ENCODE measurements at places on chromosomes 16 and 17.

DNA sequence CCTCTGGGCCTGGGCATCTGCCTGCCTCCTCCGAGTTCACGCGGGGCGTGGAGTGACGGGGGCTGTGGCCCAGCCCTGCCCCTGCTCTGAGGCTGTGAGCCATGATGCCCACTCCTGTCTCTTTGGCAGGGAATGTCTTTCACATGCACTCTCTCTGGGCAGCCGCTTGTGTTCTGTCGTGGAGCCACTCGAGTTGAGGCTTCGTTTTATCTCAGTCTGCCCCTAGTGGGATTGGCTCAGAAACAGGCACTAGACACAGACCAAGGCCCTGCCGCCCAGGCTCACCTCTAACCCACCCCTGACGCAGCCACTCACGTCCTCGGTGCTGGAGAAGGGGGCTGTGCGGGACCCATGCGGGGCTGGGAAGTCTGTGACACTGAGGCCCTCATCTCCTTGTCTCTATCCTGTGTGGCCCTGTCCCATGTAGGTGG lies 67.5 kb upstream of the KCTD5 start:
- no peak for DNase-seq

- no peak for DNase-seq
Measured at GRCh38 chr16:31356566-31357323, 1.8 kb downstream of the ITGAX start.

DNA sequence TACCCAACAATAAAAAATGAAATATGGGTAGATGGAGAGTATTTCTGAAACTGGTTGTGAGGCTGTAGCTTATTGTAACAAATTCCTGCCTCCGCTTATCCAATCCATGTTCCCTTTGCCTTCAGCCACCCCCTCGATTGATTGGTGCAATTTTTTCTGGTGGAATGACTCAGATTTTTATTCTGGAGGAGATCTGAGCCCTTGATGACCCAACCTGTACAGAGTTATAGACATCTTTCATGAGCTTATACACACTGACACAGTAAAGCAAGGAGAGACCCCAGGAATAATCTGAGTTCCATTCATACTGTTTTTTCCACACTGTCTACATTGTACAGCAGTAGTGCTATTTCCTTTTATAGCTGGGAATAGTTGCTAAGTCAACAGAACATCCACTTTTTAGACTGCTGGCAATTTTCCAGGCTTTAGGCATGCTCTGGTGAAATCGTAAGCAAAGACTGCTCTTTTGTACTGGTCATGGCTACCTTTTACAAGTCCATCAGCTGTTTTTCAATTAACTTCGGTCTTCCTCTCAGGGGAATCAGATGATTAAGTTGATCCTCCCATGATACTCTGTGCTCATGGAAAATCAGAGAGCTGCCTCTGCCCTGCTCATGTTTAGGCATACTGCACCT lies 30.1 kb downstream of the CCL4 start:
- DNase-seq, result peak; percentile 38

- DNase-seq, result peak; percentile 29
Measured at GRCh38 chr17:82031303-82031884, at the start of gene RAC3. RAC3 (plus strand) TSS chr17:82031678; CDS start chr17:82031762, 84 bp downstream.

DNA sequence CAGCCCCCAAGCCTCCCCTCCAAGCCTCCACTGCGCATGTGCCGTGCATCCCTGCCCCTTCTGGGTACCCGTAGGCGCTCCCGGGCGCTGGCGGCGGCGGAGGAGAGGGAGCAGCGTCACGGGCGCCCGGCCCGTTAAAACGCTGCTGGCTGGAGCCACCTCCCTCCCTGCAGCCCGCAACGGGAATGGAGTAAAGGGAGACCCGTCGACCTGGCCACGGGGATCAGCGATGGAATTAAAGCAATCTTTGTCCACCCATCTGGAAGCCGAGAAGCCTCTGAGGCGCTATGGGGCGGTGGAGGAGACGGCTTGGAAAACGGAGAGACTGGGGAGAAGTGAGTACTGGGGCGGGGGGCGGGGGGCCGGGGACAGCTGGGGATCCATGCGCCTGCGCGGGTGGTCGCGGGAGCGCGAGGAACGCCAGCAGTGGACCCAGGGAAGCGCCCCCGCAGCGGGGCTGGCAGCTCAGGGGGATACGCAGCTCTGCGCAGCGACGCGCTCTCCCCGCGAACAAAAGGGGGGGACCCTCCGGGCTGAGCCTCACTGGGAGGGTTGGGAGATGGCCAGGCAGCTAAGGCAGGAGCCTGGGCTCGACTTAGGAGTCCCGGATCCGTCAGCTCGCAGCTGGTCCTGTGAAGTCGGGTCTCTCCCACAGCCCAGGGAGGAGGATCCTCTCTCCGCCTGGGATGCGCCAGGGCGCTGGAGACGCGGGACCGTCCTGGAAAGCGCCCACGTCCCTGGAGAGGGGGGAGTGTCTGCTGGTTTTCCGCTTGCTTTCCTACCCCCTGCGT lies at the start of gene BMERB1:
TSS of gene BMERB1 (plus strand) at position 164 of the 791 bp plus-strand sequence. CDS start at position 230, 66 bp downstream.
- peak; percentile 77 for DNase-seq

DNA sequence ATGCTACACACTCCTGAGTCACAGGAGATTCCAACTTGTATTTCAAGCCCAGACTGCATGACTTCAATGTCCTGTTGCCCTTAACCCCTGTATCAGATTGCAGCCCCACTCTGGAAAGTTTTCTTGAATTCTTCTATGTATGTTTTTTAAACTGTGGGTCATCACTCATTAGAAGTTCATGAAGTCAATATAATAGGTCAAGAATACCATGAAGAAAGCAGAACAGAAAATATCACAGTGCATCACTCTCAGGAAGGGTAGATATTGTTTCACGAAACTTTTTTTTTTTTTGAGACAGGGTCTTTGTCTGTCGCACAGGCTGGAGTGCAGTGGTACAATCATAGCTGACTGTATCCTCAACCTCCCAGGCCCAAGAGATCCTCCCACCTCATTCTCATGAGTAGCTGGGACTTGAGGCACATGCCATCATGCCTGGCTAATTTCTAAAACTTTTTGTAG lies 20.5 kb downstream of the PRKCB start:
- no peak for DNase-seq

DNA sequence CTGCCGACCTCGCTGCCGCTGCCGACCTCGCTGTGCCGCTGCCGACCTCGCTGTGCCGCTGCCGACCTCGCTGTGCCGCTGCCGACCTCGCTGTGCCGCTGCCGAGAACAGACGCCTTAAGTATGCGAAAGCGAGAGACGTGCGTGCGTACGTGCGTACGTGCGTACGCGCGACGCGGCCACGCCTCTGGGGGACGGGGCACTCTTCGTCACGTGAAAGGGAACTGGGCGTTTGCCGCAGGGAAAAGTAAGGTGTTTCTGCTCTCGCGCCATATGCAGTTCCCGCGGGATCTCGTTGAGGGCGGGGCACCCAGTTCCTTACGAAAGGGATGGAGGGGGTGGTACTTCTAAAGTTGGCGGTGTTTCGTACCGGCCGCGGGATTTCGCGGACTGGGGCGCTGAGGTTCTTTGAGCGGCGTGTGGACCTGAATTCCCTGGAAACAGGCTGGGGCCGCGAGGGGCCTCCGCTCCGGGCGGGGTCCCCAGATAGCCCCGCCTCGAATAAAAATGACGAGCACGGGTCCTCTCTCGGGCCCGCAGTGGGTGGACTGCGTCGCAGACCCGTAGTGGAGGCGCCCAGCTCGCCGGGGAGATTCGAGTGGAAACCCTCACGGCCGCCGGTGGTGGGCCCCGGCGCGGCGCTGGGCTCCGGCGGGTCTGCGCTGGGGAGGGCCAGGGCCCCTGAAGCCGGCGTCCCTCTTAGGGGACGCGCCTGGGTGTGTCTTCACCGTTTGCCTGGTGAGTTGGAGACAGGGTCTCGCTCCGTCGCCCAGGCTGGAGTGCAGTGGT lies at the start of gene EIF4A3:
TSS of gene EIF4A3 (minus strand) at position 94 of the 788 bp plus-strand sequence. CDS start 167 bp downstream, outside the sequence.
- DNase-seq, result peak; percentile 99

DNA sequence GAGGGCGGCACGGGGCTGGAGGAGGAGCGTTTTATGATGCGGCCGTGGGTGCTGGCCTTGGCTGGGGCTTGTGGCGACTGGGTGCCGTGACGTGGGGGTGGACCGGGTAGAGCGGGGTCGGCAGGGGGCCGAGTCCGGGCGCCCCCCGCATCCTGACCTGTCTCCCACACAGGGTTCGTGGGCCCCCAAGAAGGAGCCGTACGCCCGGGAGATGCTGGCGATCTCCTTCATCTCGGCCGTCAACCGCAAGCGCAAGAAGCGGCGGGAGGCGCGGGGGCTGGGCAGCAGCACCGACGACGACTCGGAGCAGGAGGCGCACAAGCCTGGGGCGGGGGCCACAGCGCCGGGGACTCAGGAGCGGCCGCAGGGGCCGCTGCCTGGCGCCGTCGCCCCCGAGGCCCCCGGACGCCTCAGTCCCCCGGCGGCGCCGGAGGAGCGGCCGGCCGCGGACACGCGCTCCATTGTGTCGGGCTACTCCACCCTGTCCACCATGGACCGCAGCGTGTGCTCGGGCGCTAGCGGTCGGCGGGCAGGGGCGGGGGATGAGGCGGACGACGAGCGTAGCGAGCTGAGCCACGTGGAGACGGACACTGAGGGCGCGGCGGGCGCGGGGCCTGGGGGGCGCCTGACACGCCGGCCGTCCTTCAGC lies 81.6 kb downstream of the ARHGAP23 start:
- peak; percentile 25 for DNase-seq

GRCh38 chr17:28390141-28390540 lies 15.9 kb downstream of the SLC46A1 start:
- DNase-seq, result no peak

- DNase-seq, result no peak
Measured at GRCh38 chr17:9700754-9701476, 55.6 kb downstream of the USP43 start.

DNA sequence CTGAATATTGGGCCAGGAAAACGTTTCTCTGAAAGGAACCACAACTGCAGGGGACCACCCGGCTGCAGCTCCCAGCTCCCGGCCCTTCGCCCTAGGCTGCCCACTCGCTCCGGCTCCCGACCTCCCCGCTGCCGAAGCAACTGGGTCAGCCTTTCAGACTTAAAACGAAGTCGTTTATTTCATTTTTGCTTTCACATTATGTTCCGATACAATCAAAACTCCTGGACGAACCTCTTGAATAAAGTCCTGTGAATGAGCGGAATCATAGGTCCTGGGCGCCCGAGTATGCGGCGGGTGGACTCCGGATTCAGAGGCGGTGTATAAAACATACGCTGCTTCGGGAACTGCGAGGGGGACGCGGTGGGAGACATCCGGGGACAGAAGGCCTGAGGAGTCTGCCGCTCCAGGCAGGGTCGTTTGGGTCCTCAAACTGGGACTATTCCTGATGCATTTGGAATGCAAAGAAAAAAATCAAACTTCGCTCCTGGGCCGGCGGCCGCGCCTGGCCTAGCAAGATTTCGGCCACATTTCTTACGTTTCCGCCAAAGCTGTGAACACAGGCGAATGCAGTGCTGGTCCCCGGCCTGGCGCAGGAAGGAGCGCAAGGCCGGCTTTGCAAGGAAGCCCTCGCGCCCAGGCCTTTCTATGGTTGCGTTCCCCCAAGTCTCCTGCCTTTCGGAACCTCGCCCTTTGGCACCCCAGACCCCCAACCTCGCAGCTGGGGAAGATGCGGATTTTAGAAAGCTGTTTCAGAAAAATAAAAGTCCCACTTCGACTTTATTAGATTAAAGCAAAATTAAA lies 3.7 kb downstream of the CBLN1 start:
- no peak for DNase-seq

- no peak for DNase-seq
Measured at GRCh38 chr17:47987240-47987835, 16.4 kb downstream of the CDK5RAP3 start.

DNA sequence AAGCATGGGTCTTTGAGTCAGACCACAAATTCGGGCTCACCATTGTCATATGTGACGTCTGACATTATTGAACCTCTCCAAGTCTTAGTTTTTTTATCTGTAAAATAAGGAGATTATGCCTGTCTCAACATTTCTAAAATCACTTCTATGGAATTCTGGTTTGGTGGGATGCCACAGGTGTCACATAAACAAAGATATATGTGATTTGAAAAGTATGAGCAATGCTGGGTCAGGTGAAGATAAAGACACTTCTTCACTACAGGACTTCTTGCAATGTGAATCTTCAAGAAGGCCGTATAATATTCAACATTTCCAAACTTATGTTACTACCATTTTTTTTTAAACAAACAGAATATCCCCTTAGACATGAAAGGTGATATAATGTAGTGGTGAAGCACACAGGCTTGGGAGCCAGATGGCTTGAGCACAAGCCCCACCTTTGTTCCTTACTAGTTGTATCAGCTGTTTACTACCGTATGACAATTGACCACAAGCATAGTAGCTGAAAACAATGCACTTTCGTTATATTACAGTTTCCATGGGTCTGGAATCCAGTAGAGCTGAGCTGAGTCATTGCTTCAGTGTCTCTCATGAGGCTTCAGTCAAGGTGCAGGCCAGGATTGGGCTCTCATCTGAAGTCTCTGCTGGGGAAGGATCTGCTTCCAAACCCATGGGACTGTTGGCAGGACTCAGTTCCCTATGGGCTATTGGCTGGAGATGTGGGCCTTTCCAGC lies 87.7 kb downstream of the UTP18 start:
- DNase-seq, result no peak

DNA sequence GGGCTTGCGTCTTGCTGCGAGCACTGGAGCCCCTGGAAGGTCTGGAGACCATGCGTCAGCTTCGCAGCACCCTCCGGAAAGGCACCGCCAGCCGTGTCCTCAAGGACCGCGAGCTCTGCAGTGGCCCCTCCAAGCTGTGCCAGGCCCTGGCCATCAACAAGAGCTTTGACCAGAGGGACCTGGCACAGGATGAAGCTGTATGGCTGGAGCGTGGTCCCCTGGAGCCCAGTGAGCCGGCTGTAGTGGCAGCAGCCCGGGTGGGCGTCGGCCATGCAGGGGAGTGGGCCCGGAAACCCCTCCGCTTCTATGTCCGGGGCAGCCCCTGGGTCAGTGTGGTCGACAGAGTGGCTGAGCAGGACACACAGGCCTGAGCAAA lies 7.4 kb downstream of the MPG start:
- DNase-seq, result no peak

DNA sequence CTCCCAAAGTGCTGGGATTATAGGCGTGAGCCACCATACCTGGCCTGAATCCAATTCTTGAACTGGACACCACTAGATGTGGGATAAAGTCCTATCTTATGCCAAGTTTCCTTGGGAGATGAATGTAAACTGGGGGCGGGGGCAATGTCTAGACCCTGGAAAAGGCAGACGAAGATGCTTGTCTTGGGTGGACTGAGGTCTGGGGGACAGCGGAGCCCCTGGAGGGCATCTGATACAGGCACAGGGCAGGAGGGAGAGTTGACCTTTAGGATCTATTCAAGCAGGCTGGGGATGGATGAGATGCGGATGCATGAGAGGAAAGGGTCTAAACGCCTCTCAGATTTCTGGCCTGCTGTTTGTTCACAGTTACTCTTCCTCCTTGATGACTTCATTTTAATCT lies 11.7 kb downstream of the C1QTNF1 start:
- DNase-seq, result no peak

GRCh38 chr16:19515757-19516156 lies 6.1 kb downstream of the GDE1 start:
- no peak for DNase-seq
